Stimulated activated CD8-positive, alpha-beta memory T cell treated with anti-CD3 and anti-CD28 coated beads, Interleukin-7, amount 100 ng/mL, for 1 hour (primary cell): ENCODE measurements at places on chromosomes 13 and 19.

DNA sequence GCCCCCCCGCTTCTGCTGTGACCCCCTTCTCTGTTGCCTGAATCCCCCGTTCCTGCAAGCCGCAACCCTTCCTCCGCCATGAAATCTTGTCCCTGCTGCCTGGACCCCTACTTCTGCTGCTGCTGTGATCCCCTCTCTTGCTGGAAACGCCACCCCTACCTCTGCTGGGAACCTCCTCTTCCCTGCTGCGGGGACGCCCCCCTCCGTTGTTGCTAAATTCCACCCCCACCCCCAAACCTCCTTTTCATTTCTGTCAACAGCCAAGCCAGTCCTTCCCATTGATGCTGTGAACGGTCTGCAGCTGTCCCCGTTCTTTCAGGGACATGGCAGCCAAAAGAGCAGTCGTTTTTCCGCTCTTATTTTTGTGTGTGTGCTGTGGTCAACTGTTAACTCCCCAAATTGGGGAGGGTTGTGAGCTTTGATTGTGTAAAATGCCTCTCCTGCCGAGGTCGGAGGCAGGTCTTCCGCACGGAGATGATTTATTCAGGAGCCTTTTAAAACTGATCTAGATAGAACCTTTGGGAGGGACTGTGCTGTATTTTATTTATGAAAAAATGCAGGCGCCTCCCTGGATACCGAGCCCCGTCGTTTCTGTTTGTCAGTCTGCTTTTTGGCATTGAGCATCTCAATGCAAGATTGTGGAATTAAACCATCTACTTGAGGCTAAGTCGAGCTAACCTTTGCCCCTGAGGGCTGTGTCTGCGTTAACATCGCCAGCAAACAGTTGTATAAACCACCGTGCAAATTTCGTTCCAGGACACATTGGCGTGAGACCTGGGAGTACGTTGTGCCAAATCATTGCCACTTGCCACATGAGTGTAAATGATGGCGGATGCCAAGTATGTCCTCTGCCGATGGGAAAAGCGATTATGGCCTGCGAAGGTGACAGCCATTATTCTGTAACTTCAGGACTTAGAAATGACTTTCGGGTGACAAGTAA lies 27.9 kb upstream of the NDUFS7 start:
- DNase-seq = no peak

GRCh38 chr19:2477141-2477710 lies 1.3 kb downstream of the GADD45B start:
- DNase-seq = no peak

DNA sequence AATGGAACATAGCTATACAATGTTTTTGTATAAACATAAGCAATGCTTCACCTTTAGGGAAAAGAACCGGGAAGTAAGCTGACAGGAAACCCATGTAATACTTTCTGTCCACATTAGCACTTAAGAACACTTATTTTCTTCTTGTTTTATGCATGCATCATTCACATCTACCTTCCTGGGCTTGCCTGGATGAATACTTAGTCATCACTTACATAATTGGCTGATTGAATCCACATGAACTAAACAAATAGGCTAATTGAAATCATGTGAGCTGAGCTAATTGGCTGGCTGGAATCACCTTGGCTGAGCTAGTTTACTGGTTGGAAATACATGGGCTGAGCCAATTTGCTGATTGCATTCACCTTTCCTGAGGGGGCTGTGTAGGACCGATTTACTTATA lies 78.8 kb downstream of the ZNF726 start:
- DNase-seq = no peak

GRCh38 chr19:39379865-39380396 lies 11.0 kb downstream of the PAF1 start:
- no peak for DNase-seq

DNA sequence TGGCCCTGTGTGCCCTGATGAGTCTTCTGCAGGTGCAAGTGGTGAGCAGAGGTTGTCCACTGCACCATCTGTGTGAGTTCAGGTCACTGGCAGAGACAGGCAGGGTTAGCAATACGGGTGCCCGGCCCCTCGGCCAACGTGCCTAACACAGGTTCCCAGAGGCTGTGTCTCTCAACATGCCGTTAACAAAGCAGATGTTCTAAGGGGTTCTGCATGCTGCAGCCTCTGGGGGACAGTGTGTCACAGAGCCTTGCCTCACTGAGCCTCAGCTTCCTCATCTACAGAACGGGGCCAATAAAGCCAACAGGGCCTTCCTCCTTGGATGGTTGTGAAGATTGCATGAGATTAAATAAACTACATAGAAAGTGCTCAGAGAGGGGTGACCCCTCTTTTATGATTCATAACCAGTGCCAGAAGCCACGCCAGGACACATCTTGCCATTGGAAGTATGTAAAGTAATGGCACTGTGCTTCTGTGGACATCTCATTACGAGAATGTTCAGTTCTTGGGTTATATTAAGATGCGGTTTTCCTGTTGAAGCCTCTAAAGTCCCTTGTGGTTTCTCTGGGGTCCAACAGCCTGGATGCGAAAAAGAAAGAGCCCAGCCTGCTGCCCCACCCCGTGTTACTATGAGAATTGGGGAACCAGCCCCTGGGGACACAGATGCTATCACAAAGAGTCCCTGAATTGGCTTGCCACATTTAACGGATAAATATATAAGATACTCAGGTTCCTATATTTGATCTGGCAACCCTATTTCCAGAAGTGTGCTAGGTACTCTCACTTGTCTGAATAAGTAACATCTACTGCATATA lies 11.2 kb upstream of the ARHGEF18 start:
- DNase-seq = no peak
